Globus pallidus (tissue), 1 donor: ENCODE measurements at places on chromosomes 5 and 9.
A peak's percentile ranks its signal among the peaks of the same experiment; 100 is the strongest.

DNA sequence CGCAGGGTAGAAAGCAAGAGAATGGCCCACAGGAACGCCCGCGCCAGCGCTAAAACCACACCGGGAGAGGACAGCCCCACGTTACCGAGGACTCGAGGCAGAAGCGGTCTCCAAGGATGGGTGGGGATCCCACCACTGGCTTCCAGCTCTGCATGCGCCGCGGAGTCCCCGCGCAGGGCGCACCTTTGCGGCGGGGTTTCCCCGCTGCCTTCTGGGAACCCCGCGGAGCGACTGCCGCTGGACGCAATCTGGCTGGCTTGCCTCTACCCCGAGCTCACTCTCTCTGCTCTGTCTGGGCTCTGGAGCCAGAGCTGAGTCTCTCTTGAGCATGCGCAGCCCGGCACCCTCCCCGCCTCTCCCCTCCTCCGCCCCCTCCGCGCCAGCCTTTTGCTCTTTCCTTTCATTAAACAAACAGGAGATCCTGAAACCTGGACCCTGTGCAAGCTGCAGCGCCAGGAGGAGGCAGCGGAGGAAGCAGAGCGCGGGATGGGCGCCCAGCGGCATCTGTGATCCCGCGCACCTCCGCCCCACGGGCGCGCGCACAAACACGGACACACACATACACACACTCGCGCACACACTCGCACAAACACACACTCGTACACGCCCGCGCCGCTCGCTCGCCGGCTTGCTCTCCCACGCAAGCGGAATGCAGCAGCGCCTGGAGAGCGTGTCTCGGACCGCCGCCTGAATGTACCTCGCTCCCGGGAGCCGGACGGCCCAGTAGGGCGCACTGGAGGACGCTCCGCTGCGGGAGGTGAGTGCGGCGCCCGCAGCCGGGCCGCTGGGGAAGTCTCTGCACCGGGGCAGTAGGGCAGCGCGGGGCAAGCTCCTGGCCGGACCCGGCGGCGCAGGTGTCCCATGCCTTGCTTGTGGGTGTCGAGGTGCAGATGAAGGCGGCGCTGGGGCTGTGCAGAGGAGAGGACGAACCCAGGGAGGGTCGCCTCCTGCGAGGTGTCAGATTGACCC, at the start of gene PLPPR1:
TSS of gene PLPPR1 (plus strand) at position 382 of the 969 bp plus-strand sequence.
- peak; percentile 87 for DNase-seq

DNA sequence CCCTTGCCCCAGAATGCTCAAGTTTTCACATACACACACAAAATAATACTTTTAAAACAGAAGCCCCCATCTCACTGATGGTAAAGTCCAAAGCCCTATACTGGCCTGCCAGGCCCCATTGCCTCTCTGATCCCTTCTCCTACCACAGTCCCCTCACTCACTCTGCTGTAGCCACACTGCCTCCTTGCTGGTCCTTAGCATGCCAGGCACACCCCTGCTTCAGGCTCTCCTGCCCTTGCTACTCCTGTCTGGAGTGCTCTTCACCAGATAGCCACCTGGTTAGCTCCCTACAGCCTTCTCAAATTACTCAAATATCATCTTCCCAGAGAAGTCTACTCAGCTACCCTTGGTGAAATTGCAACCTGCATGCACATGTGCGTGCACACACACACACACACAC, 177.5 kb downstream of the C5orf15 start:
- no peak for DNase-seq

- no peak for DNase-seq
Observed at GRCh38 chr5:2178528-2178927, 295.8 kb upstream of the IRX4 start.

DNA sequence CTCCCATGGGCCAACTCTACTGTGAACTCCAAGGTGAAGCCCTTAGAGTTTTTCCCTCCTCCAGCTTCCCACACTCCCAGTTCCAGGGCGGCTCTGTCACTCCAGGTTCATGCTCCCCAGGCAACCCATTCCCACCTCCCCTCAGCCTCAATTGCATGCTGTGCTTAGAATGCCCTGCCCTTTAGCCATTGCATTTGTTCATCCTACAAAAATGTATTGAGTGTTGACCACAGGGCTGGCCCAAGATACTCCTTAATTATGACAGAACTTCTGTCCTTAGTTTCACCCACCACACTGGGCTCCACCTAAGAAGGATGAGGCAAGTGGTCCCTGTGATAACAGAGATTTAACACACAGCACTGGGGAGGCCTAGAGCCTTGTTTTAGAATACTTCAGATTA, 236.1 kb downstream of the ADAMTSL1 start:
- DNase-seq = no peak

- DNase-seq = no peak
Observed at GRCh38 chr5:88355490-88356050, 86.9 kb upstream of the TMEM161B start.

DNA sequence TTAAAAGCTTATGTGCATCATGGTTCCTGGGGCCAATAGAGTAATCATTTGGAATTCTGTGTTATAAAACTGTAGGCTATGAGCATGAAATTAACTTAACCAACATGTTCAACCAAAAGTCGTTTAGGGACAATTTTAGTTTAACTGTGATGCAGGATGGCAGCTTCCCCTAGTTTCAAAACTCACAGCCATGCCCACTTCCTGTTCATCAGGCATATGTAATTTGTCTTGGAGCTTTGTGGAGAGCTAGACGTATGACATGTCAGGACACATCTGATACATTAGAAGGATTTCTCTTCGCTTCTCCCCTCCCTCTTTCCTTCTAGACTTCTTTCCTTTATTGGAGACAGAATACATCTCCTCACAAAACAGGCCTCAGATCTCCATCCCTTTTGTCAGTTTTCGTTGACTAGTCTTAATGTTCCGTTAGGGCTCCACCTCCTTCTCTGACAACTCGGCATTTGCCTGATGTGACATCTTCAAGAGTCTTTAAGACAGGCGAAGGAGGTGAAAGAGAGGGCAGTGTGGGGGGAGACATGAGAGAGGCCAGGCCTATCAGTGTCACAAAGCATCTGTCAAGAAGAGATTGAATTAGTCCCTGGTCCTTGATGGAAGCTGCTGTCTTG, 176.0 kb downstream of the MSX2 start:
- DNase-seq = no peak

DNA sequence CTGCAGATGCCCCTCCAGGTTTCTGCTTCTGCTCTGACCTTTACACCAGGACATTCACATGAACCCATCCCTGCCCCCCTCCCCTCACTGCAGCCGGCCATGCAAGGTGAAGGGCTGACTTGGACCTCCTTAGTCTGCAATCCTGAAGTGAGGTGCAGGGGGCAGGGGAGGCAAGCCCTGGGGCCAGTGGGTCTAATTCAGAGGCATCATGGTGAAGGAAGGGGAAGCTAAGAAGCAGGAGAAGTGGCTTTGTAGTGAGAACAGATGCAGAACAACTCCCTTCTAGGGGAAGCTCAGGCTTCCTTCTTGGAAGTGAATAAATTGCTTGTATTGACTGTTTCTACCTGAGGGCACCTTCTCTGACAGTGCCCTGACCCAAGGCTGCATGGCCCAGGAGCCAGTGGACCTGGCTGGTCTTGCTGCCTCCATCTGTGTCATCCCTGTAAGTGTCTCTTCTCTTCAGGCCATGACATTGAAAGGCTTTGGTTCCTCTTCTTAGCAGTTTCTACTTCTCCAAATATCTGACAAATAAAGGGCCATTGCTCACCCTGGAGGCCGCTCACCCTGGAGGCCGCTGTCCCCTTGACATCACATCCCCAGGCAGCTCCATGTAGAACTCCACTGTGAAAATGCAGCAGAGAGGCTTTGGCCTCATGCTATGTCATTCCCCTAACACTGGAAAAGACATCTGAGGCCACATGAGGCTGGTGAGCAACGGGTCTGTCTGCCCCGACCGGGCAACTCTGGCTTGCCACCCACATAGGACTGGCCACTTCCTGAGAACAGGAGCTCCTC, 55.3 kb downstream of the GADD45G start:
- DNase-seq = no peak

DNA sequence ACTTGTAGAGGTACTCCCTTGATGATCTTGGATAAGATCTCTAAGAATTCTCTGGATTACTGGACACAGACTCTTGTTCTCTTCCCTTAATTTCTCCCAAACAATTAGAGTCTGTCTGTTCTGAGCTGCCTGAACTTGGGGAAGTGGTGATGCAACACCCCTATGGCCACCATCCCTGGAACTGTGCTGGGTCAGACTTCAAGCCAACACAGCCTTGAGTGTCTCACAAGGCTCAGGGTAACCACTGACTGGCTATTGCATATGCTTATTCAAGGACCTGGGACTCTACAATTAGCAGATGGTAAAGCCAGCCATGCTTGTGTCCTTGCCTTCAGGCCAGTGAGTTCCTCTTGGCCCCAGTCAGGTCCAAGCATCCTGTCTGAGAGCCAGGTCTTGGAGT, 504.5 kb downstream of the MAN2A1 start:
- no peak for DNase-seq

- no peak for DNase-seq
Observed at GRCh38 chr5:112862085-112862484, 998 bp downstream of the SRP19 start.

DNA sequence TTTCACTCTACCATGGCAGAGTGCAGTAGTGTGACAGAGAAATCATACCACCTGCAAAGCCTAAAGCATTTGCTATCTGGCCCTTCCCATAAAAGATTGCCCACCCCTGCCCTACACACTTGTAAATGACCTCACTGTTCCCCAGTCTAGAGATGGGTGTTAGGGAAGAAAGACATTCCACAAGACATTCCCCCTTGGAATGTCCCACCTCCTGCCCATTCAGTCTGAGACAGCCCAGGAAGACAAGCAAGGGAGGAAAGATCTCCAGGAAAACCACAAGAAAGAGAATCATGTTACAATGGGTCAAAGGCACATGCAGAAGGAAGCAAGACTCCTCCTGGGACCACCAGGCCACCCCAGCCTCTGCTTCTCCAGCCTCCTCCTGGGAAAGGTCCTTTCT, 230.0 kb downstream of the AGTPBP1 start:
- no peak for DNase-seq

DNA sequence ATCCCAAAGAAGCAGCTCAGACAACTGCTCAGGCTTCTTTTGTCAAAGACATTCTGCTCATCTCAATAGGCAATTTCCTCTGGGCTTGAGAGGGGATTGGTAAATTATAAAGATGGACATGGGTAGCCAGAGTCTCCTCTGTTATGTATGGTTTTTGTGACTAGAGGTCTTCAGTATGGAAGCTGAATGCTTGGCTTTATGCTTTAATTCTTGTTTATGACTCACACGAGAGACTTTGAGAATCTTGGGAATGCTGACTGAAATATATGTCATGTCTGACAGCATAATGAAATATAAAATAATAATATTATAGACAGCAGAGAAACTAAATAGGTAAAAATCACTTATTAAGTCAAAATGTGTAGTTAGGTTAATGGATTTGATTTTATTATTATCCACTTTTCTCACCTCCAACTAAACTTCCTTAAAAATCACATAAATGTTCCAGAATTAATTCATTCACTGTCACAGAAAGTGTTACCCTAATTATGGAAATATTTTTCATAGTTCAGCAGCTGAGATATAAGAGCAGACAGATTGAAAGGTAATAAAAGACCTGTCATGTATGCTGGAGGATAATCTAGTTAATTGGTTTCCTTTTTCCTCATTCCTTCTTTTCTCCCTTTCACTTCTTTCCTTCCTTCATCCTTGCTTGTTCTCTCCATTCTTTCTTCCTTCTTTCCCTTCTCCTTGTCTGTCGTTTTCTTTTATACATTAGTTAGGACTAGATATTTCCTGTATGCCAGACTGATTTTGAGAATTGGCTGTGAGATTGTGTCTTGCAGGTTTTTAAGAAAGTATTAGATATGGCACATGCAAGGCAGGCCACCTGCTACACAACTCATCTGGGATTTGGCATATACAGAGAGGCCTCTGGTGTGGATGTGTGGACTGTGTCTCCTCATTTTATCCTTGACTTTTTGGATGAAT, 1866.1 kb upstream of the NUDT12 start:
- no peak for DNase-seq

DNA sequence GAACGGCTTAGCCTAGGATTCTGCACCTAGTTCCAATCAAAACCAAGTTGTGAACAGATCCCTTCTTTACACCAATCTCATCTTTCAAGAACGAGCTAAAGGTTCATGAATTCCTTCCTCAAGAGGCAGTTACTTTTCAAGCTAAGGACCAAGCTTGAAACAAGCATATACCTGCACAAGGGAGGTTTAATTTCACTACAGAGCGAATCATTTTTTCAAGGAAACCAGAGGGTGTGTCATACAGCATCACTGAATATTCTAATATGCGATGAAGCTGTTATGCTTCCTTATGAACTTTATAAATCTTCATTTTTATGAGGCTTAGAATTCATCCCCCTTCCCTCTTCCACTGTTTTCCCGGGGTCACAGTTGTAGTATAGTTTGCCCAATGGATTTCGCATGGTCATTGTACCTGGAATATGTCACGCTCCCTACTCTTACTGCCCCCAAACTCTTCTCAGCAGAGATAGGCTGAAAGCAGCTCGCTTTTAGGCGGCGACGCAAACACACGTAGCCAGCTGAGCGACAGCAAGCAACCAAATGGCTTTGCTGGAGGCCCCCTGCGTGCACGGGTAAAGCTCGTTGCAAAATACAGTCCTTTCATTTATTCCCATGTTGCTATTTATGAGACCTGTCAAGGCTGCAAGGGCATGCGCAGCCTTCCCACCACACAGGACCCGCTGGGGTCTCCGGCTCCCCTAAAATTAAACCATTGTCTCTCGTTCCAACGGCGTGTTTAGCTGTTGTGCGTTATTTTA, 832 bp downstream of the LMBRD2 start:
- DNase-seq = no peak

DNA sequence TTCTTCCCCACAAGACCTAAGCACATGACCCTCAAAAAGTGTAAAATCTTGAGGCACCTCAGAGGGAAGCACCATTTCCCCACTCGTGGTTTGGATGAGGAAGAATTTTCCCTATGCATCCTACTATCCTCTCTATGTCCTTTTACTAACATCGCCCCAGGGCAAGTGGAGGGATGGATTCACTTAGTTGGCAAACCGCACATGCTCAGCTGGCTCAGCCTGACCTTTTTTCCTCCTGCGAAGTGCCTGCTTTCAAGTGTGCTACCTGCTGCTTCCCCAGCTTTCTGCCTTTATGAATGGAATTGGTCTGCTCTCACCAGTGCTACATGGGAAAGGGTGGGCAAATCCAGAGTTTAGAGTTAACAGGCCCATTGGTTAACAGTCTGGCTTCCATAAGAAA, 56.6 kb upstream of the IFNK start:
- no peak for DNase-seq

DNA sequence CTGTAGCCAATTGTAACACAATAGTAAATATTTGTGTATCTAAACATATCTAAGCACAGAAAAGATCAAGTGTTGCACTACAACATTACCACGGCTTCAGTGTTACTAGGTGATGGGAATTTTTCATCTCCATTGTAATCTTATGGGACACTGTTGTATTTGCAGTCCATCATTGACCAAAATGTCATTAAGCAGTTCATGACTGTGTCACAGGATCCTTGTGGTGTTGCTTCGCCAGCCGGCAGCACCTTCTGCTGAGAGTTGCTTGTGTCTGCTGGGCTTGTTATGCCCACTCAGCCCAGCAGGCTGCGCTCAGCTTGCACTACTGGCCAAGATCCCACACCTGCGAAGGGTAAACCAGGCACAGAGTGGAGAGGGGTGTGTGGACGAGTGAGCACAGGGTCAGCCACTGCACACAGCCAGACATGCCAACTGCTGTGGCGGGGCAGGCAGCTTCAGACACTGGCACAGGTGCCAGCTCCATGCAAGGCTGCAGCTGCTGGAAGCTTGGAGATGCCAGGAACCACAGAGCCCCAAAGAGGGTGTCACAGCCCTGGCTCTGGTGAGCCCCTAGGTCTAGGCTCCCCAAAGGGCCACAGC, 273.7 kb downstream of the CETN3 start:
- DNase-seq = no peak

GRCh38 chr5:14249258-14250082, 106.3 kb downstream of the TRIO start:
- no peak for DNase-seq
